Karpas-422 (cell line): ENCODE measurements at places on chromosomes 5 and 9. TPM values are rescaled to one million over a fixed set of nuclear protein-coding genes. Genes with fewer than 3 reads are reported as not detected.

Gene ZBTB26
- 7.6 and 21.8 TPM in 2 replicates for total RNA-seq

GRCh38 chr5:80246001-80246758, 9.7 kb downstream of the SERINC5 start:
- DNase-seq: no peak

- no peak for DNase-seq
Measured at GRCh38 chr5:119852140-119852539, 222.8 kb downstream of the FAM170A start.

- DNase-seq: no peak
Measured at GRCh38 chr5:176847726-176848290, 37.4 kb downstream of the UNC5A start.

- no peak for DNase-seq
Measured at GRCh38 chr9:115085773-115086377, 32.1 kb downstream of the TNC start.

GRCh38 chr9:68949271-68950000, 64.5 kb downstream of the PRKACG start:
- no peak for DNase-seq
